A673 (cell line): ENCODE measurements at places on chromosomes 2 and 18.
A peak's percentile ranks its signal among the peaks of the same experiment; 100 is the strongest.

GRCh38 chr2:19098467-19099160 is 259.8 kb downstream of the OSR1 start:
- no peak for DNase-seq

DNA sequence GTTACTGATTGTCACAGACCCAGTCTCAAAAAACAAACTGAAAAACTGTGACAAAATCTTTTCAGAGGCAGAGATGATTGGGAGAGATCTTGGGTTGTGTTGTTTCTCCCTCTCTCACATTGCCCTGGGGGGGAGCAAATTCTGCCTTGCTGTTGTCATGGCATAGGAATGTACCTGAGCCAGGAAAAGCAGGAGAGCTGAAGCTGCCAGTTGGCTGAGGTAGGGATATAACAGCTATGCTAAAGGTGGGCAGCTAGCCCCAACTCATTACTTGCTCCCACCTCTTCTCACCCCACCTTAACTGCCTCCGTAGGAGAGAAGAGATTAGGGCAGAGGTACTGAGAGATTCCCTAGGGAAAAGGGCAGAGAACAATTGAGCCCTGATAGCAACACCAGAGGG is 299.3 kb downstream of the OSR1 start:
- DNase-seq, result no peak

- DNase-seq, result no peak
Measured at GRCh38 chr2:88176352-88176984, 6.3 kb downstream of the THNSL2 start.

- DNase-seq, result peak; percentile 25
Measured at GRCh38 chr18:74819433-74820059, 221.9 kb downstream of the ZNF407 start.

- no peak for DNase-seq
Measured at GRCh38 chr18:7601936-7602335, 34.8 kb downstream of the PTPRM start.

DNA sequence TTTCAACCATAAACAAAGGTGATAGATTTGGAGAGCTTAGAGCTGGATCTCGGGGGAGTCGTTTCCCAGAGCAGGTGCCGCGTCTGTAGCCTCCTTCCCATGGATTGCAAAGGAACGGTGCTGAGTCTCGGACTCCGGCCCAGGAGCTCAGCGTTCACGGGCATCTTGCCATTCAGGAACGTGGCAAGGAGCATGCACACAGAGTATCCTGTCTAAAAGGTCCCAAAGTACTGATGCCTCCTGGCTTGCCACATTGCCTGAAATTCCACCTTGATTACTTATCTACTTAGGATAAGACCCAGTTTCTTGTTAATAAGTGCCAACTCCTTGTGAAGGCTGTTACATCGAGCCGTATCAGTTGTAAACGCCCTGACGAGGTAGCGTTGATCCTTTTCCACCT is 197.8 kb upstream of the MYT1L start:
- DNase-seq, result no peak

DNA sequence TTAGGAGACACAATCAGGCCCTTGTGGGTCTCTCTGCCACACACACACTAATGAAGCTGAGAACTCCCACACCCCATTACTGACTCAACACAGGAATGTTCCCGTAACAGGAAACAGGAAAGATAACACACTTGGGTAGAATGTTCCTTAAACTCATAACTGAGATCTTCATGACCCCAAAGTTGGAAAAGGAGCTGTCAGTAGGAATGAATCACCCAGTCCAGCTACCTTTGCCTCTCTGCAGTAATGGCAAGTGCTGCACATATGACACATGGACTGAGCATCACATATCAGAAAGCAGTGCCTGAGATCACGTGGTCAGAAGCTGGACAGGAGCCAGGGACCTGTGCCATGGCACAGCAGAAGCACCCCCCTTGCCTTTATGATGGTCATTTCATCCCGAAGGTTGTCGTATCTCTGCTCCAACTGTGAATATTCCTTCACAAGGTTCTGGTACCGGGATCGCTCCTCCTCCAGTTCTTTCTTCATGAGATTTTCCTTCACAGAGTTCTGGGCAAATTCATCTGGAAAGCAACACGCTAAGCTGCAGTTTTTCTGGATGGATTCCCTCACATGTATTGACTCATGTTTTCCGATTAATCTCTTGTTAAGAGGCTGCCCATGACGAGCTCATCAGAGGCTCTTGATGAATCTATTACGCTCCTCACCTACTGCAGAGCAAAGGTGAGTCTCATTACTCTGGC is 65.4 kb upstream of the ACAA2 start:
- DNase-seq, result no peak
